Stimulated activated CD4-positive, alpha-beta T cell treated with anti-CD3 and anti-CD28 coated beads, Interleukin-4, amount 100 ng/mL, for 24 hours (primary cell): ENCODE measurements at places on chromosomes 12 and 14.

- no peak for DNase-seq
Observed at GRCh38 chr12:16946704-16947103, 340.7 kb upstream of the LMO3 start.

DNA sequence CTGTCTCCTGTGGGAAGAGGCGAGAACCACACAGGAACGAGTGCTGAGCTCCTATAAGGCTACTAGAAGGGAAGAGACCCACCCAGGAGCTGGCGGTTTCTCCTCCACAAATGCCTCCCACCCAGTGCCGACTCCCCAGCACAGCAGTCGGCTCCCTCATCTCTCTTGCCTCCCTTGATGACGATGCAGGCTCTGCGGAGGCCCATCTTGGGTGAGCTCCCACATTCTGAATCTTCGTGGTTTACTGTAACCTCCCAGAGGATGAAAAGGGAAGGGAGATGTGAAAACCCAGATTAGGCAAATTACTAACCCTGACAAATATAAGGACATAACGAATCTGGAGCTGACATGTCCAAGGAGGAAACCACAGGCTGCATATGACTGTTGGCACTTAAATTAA, 23.8 kb downstream of the GRIN2B start:
- no peak for DNase-seq

- DNase-seq: no peak
Observed at GRCh38 chr12:20487519-20487918, 119.2 kb downstream of the PDE3A start.

- no peak for DNase-seq
Observed at GRCh38 chr12:7991535-7991934, 41.0 kb upstream of the FOXJ2 start.

- DNase-seq: no peak
Observed at GRCh38 chr12:14779834-14780233, 23.4 kb downstream of the WBP11 start.

DNA sequence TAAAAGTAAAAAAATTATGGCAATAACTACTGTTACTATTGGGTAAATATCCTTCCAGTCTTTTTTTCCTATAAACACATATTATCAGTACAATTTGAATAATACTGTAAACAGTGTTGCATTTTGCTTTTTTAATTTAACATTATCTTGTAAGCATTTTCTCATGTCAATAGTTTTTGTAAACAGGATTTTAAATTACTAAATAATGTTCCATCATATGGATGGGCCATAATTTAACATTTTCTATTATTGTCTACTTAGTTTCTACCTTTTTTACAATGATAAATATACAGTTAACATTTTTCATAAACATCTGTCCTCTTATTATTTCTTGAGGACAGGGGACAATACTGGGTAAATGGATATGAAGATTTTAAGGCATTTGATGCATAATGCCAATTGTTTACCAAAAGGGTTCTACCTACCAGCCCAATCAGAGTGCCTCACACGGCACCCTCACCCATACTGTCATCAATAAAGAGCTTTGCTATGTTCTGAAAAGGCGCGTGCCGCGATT, 759 bp upstream of the ACVR1B start:
- DNase-seq: no peak

- DNase-seq: no peak
Observed at GRCh38 chr12:129871991-129872972, 31.5 kb downstream of the TMEM132D start.

DNA sequence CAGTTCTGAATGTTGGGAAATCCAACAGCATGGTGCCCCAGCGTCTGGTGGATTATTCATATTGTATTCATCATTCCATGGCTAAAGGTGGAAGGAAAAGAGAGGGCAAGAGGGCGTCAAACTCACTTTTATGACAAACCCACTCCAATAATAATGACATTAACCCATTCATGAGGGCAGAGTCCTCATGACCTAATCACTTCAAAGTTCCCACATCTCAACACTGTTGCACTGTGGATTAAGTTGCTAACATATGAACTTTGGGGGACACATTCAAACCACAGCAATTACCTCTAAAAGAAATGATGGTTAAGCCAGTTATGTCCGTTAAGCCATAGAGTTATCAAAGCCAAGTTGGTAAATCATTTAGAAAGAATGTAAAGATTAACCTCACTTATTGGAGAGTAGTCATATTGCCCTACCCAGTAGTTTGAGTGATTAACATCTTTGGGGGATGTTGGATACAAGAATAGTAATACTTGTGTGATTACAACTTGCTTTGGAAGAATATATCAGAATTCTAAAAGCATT, 212.4 kb upstream of the FLRT2 start:
- no peak for DNase-seq
